ENCODE measurements at places on chromosomes 11 and 22.

DNA sequence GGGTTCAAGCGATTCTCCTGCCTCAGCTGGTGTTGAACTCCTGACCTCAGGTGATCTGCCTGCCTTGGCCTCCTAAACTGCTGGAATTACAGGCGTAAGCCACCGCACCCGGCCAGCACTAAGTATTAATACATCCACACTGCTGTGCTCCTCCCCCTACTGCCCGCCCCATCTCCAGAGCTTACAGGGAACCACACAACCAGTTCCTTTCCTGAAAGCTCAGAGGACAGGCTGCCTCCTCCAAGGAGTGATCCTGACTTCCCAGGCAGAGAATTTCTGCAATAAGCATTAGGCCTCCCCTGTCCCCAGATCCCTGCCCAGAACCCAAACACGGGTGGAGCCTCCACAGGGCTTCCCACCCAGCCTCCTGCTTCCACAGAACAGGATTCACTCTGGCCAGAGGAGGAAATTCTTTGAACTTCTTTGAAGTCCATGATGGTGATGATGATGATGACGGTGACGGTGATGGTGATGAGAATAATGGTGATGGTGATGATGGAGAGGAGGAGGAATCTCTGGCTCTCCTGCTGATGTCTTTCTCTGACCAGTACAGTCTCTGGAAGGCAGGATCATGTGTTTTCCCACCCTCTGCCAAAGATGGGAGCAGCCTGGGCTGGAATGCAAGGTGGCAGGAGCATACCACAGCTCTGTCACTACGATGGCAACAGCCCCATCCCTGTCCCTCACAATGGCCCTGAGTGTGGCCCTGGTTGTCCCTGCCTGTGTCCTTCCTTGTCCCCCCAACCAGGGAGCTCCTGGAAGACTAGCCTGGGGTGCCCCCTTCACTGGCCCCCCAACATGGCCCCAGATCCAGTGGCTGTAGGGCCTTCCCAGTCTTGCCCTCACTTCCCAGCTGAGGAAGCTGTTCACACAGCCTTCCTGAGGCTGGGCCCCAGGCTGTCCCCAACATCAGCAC lies 33.5 kb upstream of the CSNK1E start:
- DNase-seq: peak; percentile 54

DNA sequence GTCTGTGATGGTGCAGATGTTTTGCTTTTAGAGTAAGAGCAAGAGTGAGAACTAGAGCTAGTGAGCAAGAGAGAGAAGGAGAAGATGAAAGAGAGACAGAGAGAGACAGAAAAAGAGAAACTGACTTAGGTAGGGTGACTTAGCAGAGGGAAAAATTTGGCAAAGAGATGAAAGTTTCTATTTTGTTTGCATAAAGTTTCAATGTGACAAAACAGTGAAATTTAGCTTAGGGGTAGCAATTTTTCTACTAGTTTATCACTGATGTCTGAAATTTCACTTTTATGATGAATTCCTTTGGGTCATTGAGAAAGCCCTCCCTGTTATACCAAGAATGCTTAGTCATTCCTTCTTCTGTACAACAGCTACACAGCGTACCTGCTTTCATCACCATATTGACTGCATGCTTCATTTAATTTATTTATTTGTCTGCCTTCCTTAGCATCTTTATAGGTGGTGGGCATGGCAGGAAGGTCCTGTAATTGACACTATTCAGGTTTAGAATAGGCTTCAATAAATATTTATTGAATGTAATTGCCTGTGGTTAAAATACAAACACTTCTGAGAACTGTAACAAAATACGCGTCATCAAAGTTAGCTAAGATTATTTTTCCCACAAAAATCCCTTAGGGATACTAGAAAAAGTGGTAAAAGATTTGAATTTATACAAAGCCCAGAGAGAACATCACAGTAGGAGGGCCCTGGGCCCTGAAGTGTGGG lies 19.9 kb upstream of the CTSC start:
- no peak for DNase-seq

GRCh38 chr22:39251762-39252460 lies 7.1 kb upstream of the PDGFB start:
- DNase-seq: no peak

DNA sequence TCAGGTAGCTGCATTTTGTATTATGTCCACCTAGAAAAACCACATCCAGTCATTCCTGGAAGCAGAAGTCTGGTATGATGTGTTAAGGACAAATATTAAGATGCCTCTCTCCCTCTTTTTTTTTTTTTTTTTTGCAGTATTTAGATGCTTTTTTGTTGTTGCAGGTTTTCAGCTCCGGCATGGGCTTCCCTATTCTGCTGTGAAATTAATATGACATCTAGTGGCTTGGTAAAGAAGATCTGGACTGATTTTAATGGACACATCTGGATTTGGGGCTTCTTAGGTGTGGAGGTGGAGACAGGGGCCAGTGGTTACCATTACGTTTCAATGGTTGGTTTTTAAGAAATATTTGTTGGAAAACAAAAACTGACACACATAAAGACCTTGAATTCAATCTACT lies 47.5 kb upstream of the RASSF10 start:
- DNase-seq: no peak

- no peak for DNase-seq
Observed at GRCh38 chr11:47948137-47948536, 32.2 kb upstream of the PTPRJ start.
